Stimulated activated CD8-positive, alpha-beta memory T cell treated with anti-CD3 and anti-CD28 coated beads, Interleukin-4, amount 100 ng/mL, for 1 hour (primary cell): ENCODE measurements at places on chromosomes 12 and 14.

- DNase-seq: no peak
These were observed 101.3 kb downstream of the FOXN3 start for GRCh38 chr14:89315493-89316470.

DNA sequence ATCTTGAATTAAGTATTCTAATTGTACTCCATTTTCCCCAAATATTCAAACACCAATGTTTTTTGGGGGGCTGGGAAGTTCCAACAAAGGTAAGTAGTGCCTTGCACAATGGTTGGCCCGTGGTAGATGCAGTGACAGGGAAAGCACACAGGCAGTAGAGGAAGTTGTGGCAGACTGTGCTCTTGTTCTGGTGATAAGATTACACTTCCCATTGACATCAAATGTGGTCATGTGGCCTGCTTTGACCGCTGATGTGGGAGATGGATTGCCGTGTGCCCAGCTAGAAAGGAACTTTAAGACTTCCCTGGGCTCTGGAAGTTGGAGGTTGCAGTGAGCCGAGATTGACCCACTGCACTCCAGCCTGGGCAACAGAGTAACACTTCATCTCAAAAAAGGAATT lies 223.8 kb downstream of the VRK1 start:
- no peak for DNase-seq

DNA sequence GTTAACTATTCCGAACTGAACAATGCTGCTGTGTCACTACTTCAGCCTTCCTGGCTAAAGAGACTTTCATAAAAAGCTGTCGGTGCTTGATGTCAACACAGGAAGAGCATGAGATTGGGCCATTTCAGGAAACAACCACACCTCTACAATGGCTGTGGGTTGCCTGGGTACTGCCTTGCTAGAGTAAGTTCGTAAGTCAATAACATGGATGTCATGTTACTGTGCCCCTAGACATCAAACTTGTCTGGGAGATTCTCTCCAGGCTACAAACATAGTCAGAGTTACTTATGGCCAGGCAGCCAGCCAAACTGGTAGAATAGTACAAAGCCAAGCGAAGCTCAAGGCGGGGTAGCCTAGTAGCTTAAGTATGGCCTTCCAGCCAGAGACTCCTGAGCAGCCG lies 23.1 kb downstream of the MAX start:
- DNase-seq: no peak

GRCh38 chr12:91630083-91630482 lies 447.5 kb upstream of the DCN start:
- no peak for DNase-seq

GRCh38 chr14:103545915-103546651 lies 16.4 kb downstream of the BAG5 start:
- DNase-seq: no peak

DNA sequence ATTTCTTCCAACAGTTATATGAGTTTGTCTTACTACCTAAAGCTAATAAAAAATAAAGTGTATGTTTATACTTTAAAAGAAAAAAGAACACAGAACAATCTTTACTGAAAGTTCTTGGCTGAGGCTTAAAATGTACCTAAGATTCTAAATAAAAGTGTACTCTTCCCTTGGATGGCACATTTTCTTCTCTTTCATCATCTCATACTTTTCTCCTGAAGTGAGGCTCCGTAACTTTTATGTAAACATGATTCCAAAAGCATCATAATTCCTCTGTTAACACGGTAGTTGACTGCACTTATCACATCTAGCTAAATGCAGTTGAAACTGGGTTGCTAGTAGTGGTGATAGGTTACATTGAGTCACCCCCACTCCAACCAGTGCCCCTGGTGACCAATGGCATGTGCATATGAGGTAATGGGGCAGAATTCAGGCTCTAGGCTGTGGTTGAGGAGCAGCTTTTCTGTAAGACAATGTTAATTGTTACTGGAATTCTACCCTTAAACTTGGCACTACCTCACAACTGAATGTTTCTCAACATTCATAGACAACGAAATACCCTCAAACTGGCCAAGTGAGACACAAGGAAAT lies 38.4 kb downstream of the WASHC3 start:
- no peak for DNase-seq

GRCh38 chr14:25411781-25412757 lies 362.1 kb upstream of the STXBP6 start:
- DNase-seq: no peak

DNA sequence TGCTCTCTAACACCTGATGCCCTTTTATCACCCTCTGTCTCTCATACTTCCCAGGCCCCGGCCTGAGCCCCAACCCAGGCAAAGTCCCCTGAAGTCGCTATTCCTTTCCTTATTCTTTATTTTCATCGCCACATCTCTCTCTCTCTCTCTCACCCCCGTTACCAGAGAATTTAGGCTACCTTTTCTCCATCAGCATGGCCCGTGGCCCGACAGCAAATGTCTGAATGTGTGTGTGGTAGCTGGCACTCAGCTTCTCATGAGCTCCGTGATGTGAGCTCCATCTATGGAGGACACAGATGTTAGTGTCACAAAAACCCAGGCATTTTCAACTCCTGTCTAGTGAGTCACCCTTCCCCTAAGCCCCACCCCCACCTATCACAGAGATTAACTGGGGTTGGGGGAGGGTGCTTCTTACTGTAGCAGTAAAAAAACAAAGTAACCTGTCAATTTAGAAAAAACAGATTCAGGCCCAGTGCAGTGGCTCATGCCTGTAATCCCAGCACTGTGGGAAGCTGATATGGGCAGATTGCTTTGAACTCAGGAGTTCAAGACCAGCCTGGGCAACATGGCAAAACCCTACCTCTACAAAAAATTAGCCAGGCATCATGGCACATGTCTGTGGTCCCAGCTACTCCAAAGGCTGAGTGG lies 53.8 kb downstream of the VCPKMT start:
- DNase-seq: peak; percentile 44

DNA sequence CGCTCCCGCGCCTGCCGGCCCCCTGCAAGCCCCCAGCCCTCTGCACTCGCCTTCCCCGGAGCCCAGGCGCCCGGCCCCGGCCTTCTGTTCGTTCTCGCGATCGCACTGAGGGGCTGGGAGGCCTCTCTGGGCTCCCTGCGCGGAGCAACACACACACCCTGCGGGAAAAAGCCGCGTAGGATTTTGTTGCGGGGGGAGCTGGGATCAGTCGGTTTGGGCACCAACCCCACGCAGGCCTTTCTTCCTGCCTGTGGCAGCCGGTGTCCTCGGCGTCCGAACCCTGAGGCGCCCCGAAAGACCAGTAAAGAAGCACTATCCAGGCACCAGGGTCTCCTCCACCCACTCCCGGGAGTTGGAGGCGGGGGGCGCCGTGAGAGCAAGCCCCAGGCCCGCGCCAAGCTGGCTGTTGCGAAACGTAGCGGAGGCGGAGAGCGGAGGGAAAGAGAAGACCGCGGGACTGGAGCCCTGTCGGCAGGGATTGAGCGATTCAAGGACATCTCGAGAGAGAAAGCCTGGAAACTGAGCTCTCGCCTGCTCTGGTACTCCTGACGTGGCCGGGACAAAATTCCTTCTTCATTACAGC lies 1.9 kb upstream of the HOXC5 start:
- DNase-seq: no peak

- DNase-seq: no peak
These were observed 79.1 kb upstream of the SINHCAF start for GRCh38 chr12:31405021-31405420.

DNA sequence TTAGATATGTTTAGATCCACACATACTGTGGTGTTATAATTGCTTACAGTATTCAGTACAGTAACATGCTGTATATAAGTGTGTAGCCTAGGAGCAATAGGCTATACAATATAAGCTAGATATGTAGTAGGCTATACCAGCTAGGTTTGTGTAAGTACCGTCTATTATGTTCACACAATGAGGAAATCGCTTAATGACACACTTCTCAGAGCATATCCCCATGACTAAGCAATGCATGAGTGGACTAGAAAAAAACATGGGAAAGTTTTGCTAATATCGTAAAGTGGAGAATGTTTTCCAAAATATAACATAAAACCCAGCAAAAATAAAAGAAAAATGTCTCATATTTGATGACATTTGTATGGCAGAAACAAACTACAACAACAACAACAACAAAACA lies 27.3 kb downstream of the AKAP3 start:
- DNase-seq: no peak

DNA sequence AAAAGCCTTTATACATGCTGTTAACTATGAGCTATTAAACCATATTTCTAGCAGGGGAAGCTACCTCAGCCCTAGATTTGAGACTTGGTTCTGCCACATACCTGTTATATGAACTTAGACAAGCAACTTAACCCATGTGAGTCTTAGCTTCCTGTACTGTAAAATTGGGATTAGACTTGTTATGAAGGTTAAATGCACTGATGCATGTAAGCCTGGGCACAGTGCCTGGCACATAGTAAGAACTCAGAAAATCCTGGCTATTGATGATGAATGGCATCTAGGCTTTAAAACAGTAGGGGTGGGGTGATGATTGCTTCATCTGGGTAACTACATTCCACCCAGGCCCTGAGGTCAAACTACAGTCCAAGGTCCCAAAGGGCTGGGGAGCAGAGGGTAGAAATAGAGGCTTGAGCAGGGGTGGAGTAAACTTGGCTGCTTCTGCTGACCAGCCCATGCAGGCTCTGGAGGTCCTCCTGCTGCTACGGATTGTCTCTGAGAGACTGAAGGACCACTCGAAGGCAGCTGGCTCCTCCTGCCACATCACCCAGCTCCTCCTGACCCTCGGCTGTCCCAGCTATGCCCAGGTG lies 11.3 kb downstream of the ESPL1 start:
- no peak for DNase-seq

DNA sequence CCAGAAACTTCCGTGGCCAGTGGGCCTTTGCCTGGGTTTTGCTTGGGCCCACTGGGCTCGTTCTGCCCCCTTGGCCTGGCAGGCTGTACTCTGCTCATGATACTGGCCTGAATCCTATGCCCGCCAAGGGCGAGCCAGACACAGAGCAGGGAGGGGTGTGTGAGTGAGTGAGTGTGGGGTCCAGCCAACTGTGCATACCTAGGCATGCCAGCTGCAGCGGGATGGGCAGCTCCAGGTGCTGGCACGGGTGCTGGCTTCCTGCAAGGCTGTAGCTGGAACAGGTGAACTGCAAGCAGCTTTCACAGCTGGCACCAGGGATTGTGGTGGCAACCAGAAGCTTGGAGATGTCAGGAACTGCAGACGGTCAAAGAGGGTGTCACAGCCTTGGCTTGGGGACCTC lies 1276.4 kb downstream of the SLC16A7 start:
- DNase-seq: no peak

DNA sequence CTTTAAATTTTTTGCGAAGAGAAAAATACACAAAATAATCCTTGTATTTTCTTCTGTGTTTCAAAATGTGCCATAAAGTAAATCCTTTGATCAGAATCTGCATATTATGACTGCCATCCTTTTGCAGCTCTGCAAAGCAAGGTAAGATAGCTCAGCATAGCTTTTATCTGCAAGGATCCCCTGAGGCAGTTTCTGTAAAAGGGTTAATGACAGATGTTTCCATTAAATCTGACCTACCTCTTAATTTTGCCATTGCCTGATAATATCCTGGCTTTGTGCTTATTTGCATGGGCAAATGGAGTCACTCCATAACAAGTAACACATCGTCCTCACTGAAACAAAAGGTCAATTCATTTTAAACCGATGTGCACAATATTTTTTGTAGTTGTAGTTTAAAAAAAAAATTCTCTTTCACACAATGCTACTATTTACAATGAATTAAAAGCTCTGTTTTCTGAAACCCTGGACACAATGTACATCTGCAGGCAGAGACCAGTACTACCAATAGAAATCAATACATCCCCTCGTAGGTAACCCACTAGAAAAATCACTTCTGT lies 108.5 kb upstream of the SOX5 start:
- no peak for DNase-seq

GRCh38 chr14:59013672-59014298 lies 174.7 kb upstream of the DAAM1 start:
- DNase-seq: no peak

- no peak for DNase-seq
These were observed 25.2 kb downstream of the HAL start for GRCh38 chr12:95970905-95971304.

DNA sequence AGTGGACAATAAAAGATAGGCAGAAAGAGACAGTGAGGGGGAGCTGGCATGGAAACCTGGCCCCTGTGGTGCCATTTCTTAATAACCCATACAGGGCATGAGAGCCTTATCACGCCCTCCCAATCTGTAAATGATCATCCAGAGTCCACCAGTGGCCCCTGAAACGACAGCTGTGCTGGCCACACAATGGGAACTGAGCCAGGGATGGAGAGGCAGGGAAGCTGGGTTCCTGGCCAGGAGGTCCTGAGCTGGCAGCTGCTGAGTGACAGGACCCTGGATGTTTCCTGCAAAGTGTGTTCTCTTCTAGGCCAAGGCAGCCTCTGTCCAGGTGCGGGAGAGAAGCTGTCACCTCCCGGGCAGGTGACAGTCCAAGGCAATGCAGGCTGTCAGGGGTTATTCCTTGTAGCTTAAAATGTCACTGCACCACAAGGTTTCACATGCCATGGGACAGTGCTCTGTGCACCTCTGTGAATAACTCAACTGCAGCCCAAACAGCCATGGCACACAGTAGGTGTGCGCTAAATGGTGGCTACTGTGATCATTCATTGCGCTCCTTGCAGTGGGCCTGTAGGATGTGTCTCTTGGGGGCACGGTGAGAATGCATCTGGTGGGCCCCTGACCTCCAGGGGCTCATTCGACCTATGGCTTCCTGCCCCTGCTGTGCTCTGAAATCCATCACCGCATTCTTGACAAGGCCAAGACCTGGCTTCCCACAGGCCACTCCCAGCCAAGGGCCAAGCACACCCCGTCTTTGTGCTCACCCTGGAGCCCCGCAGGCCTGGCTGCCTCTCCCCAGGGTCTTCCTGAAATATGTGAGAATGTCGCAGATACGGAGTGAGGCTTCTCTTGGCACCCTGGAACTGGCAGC lies 46.3 kb upstream of the BCL11B start:
- no peak for DNase-seq

- no peak for DNase-seq
These were observed 164.4 kb upstream of the ALG10B start for GRCh38 chr12:38151991-38152700.

DNA sequence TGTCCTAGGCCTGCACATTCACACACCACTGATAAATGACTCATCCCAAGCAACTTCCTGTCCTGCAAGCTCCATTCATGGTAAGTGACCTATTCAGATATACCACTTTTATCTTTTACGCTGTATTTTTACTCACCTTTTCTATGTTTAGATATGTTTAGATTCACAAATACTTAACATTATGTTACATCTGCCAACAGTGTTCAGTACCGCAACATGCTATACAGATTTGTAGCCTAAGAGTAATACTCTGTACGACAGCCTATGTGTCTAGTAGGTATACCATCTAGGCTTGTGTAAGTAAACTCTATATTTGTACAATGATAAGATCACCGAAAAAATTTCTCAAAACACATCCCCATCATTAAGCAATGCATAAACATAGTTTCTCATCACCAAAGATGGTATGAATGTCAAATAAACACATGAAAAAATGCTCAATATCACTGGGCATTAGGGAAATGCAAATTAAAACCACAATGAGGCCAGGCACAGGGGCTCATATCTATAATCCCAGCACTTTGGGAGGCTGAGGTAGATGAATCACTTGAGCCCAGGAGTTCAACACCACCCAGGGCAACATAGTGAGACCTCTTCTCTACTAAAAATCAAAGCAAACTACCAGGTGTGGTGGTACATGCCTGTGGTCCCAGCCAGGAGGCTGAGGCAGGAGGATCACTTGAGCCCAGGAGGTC lies 20.7 kb downstream of the ATXN2 start:
- DNase-seq: no peak

- no peak for DNase-seq
These were observed 501.0 kb downstream of the RERGL start for GRCh38 chr12:17588968-17589367.
